ENCODE measurements at places on chromosomes 2 and 18.

- no peak for DNase-seq
These were observed 58.2 kb downstream of the FSIP2 start for GRCh38 chr2:185796758-185797157.

GRCh38 chr2:11571170-11571569 is 37.3 kb downstream of the GREB1 start:
- DNase-seq, result no peak

DNA sequence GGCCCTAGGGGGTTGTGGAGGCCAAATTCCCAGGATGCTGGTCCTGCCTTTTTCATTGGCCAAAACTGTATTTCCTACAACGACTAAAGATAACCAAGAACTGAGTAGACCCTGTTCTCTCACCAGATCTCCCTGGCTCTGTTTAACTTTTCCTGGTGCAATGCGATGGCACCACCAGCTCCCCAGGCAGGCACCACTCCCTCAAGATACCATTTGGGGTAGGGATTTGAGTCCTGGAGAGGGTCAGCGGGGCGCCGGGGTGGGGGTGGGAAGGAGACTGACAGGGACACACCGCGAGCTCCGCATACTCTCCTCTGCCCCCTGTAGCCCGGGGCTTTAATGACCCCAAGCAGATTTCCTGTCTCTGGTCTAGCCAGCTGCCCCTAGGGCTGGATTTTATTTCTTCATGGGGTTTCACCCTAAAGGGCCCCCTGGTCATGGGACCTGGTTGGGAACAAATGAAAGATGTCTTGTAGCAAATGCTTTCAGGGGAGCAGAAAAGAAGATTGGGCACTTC is 7.3 kb downstream of the SIX2 start:
- no peak for DNase-seq

DNA sequence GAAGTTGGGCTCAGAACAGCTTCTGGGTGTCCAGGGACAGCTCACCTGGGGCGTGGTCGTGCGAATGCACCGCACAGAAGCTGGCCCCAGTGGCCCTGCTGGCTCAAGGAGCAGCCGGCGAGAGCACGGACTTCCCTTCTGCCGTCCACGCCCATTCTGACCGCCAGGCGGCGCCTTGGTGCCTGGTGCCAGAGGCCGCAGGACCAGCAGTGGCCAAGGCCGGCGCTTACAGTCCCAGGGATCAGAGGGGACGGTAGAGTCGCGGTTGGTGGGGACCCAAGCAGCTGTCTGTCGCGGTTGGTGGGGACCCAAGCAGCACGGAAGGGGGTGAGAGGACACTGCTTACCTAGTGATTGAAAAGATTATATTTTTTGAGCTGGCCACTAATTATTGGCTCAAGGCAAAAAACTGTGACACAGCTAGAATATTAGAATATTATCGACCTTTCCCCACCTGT is 25.7 kb downstream of the NPPC start:
- DNase-seq, result peak; percentile 52

GRCh38 chr2:168939918-168940317 is 38.8 kb downstream of the G6PC2 start:
- no peak for DNase-seq

DNA sequence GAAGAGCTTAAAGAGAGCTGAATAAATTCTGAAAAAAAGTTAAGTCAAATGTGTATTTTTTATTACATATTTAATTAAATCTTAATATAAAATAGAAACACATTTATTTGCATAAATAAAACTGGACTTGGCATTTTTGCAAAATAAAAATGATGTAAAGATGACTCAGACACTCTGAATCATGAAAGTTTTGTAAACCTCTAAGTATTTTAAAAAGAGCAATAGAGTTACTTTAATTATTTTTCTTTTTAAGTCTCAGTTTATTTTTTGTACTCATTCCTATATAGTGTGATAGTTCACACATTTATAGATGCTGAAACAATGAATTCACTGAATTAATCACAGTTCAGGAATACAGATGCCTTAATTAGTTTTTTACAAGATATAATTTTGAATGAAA is 109.9 kb upstream of the DTNA start:
- DNase-seq, result no peak

GRCh38 chr2:133956434-133956935 is 297.4 kb upstream of the MGAT5 start:
- no peak for DNase-seq

GRCh38 chr2:67510745-67511144 is 113.6 kb downstream of the ETAA1 start:
- DNase-seq, result no peak

GRCh38 chr18:24271381-24272228 is 126.0 kb downstream of the OSBPL1A start:
- no peak for DNase-seq

DNA sequence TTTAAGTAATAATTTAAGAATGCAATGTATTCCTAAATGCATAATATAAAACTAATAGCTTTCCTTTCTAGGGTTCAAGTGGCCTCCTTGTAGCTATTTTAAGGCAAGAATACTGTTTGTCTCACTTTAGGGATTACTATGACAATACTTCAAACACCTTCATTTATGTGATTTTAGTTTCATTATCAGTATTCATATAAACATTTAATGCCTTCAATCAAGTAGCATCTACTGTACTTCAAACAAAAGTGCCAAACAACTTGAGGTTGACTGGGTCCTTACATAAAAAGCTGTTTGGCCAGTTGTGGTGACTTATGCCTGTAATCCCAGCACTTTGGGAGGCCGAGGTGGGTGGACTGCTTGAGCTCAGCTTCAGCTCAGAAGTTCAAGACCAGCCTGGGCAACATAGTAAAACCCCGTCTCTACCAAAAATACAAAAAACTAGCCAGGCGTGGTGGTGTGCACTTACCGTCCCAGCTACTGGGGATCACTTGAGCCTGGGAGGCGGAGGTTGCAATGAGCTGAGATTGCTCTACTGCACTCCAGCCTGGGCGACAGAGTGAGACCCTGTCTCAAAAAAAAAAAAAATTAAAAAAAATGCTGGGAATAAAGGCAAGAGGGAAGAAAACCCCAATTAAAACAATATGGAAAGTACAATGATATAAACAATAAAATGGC is 9.3 kb downstream of the MEX3C start:
- no peak for DNase-seq

DNA sequence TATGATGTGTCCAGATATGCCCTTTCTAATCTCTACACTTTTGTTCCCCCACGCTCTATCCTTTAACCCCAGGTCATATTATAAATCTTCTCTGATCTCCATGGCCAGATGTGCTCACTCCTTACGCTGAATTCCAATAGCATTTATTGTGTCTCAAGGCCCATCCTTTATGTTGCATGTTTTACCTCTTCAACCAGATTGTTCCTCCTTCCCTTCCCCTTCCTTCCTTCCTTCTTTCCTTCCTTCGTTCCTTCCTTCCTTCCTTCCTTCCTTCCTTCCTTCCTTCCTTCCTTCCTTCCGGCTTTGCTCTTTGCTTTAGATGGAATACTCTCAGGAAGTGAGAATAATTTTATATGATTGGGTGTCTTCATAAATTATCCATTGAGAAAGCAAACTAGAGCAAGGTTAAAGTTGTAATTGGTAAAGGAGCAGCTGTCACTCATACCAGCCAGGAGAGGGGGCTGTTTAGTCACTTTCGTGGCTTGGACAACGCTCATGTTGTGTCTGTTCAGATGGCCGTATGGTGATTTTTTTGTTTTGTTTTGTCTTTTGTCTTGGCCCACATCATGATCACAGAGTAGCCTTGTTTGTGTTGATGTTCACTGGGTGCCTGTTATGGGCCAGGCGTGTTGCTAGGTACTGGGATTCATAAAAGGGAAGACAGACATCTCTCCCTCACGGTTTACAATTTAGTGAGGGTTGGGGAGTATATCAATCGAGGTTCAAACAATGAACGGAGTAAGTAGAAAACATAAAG is 68.0 kb downstream of the DAW1 start:
- no peak for DNase-seq

- no peak for DNase-seq
These were observed 22.2 kb upstream of the AFTPH start for GRCh38 chr2:64501946-64502345.

- no peak for DNase-seq
These were observed 85.5 kb downstream of the SCN1A start for GRCh38 chr2:166042356-166042755.

- DNase-seq, result no peak
These were observed 174.8 kb downstream of the ANKRD44 start for GRCh38 chr2:197135806-197136205.

GRCh38 chr2:41998186-41999127 is 49.4 kb upstream of the PKDCC start:
- DNase-seq, result no peak

- no peak for DNase-seq
These were observed 77.6 kb upstream of the ALPP start for GRCh38 chr2:232300894-232301387.

GRCh38 chr2:205758051-205758450 is 75.8 kb downstream of the NRP2 start:
- DNase-seq, result no peak

GRCh38 chr18:25169701-25170100 is 182.3 kb downstream of the ZNF521 start:
- no peak for DNase-seq

- no peak for DNase-seq
These were observed 45.1 kb downstream of the TRAK2 start for GRCh38 chr2:201406077-201406662.

GRCh38 chr2:143745060-143745459 is 615.8 kb downstream of the ARHGAP15 start:
- no peak for DNase-seq

DNA sequence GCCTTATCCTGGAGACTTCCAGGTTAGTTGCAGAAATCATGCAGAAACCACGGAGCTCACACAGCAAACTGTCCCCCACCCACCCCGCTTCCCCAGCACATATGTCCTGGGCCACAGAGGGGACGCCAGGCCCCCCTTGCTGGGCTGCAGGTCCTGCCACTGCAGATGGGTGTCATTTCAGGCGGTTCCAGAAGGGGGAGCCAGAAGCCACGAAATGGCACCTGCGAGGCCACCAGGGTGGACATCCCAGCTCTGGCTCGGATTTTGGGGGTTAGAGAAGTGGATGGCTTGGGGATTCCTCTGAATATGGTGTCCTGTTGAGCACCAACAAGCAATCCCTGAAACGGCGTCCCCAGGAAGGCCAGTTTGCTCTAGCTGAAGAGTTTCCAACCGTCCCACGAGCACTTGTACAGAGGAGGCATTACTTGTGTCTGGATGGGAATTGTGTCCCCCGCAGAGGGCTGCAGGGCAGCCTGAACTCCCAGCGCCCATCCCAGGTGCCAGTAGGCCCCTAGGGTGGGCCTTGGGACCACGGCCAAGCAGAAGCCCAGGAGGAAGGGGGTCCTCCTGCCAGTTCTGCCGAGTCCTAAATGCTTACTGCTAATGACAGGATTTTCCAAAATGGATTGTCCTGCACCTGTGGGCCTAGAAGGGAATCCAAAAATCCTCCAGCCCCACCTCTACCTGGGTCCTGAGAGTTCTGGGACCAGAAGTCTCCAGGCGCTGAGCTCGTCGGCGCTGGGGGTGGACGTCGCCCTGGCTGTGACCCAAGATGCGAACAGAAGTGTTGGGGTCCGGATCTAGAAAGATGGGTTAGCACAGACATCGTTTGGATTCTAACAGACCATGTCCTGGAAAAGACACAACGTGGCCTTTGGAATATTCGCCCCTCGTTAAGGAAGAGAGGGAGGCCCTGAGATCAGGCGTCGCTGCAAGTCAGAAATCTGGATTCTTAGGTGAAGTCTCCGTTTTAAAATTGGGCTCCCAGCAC is 14.6 kb upstream of the NFATC1 start:
- DNase-seq, result peak; percentile 38

- no peak for DNase-seq
These were observed 215.2 kb downstream of the GULP1 start for GRCh38 chr2:188506843-188507242.
